ENCODE measurements at places on chromosomes 1 and 21.

DNA sequence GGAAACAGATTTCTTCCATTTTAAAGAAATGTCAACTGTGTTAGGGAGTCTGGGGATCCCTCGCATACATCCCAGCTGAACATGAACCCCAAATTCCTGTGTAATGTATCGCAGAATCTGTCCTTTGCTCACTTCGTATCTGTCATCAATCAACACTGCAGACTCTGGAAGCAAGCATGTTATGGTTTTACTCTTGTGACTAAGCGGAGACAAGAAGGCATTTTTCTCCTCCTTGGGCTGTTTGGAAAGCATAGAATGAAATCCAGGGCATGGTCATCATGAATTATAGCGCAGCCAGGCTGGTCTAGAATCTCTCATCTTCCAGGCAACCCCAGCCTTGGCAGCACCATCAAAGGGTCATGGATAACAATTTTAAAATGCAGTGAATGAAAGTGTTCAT, 290.2 kb downstream of the KIF26B start:
- no peak for DNase-seq

GRCh38 chr21:42763581-42764442, 110.4 kb downstream of the PDE9A start:
- DNase-seq, result no peak

GRCh38 chr1:85611856-85612255, 31.3 kb downstream of the CCN1 start:
- DNase-seq, result no peak

- DNase-seq, result no peak
Measured at GRCh38 chr1:176522310-176522845, 59.4 kb downstream of the PAPPA2 start.

DNA sequence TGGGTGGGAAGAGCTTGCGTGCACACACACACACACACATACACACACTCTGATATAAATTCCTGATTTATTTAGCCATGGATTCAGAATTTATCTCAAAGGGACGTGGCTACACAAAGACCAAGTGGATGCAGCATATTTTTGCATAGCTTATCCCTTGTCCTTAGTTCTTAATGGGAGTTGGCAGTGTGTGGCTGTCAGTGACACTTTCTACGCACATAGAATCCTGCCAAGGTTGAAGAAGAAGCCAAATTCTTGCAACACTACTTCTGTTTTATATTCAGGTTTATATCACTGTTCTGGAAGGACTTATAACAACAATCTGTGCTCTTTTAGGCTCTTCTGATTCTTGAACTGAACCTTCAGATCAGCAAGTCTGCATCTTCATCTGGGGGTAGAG, 292.7 kb downstream of the CAMTA1 start:
- no peak for DNase-seq

- no peak for DNase-seq
Measured at GRCh38 chr1:226948051-226948450, 8.0 kb downstream of the COQ8A start.

GRCh38 chr1:228218513-228219244, 10.8 kb downstream of the OBSCN start:
- DNase-seq, result no peak

GRCh38 chr1:24027838-24028468, 47.8 kb upstream of the SRSF10 start:
- peak; percentile 27 for DNase-seq

GRCh38 chr1:6889875-6890480, 104.7 kb downstream of the CAMTA1 start:
- DNase-seq, result peak; percentile 22

DNA sequence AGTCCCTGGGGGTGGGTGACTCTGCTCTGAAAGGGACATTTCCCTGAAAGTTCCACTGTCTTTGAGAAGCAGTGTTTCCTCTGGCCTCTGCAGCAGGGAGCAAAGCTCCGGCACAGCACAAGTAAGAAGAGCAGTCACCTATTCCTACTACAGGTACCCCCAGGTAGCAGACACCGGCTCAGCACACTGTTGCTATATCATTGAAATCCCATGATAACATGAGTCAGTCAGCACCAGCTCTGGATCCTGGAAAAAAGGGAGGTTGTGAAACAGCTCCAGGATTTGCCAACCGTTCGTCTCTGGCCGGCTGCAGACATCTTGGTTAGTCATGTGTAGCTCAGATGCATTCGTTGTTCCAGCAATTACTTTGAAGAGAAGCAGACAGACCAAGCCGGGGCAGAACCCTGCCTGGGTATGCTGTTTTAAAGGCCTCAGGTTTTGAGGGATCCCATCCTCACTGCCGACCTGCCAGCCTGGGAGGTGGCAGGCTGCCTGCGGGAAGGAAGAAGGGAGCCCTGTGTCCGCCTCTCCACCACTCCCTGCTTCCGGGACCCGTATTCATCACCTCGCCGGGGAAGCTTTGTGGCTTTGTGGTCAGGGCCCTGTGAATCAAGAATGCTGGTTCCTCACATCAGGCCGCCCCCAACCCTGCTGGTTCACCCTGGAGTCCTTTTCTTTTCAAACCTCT, 139.2 kb downstream of the CLIC6 start:
- DNase-seq, result no peak

DNA sequence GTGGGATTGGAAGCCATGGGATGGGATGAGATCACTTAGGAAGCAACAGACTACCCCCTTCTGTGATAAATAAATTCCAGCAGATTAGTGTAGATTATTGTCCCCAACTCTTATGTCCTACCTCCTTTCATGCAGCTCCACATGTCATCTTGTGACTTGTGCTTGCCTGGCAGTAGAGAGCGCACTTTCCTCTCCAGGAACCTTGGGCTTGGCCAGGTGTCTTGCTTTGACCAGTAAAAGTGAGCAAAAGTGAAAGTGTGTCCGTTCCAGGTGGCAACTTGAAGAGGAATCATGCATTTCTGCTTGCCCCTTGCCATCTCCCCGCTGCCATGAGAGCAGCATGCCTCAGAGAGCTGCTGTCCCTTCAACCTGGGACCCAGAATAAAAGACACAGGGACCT, 122.9 kb upstream of the ERG start:
- no peak for DNase-seq

DNA sequence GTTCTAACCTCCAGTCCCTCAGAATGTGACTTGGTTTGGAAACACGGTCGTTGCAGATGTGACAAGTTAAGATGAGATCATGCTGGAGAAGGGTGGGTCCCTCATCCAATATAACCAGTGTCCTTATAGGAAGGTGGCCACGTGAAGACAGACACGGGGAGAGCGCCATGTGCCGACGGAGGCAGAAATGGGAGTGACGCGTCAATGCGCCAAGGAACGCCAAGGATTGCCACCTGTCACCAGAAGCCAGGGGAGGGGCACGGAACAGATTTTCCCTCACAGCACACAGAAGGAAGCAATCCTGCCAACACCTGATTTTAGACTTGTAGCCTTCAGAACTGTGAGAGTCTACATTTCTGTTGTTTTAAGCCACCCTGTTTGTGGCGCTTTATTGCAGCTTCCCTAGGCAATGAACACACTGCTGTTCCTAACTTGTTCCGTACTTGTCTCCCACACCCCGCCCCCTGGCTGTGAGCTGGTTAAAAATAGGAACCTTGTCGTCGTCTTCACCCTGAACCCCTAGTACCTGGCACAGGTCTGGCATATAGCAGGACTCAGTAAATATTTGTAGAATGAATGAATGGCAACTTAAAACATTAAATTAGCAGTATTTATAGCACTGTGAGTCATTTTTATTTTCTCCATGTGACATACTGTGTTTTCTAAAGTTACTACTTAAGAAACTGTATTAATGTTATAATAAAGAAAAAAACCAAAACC, 14.2 kb downstream of the RIMS3 start:
- no peak for DNase-seq

DNA sequence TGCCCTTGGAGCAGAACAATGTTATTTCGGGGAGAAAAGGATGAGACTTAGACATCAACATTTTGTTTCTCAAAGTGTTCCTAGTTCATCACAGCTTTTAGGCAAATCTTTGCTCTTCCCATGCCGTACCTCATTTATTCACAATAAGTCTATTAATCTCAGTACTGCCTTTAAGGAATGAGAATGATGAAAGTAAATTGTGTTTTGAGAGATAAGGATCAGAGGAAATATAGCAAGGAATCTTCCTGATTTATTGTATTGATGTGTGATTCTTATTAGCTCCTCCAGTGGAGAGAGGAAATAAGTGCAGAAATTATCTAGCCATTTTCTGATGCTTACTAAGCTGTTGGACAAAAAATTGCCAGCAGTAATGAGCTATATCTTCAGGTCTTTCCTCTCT, 2.0 kb downstream of the POLR3C start:
- no peak for DNase-seq

GRCh38 chr21:35578831-35579471, 481.4 kb downstream of the SETD4 start:
- DNase-seq, result no peak

- no peak for DNase-seq
Measured at GRCh38 chr1:85427331-85427730, 37.6 kb downstream of the DDAH1 start.

DNA sequence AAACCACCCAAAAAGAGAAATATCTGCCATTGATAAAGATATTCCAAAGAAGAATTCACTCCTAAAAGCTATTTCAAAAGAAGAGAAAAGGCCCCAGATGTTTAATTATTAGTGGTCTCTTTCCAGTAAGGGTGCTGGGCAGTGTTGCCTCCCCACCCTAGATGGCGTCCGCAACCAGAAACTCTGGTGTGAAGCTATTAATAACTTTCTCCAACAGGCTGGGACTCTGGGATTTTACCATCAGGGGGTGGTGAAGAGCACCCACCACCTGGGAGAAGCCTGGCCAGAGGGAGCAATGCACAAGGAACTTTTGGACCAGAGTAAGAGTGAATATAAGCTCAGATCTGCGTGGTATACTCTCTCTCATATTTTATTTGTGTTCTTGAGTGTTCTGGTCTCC, 115.4 kb upstream of the TIAM1 start:
- no peak for DNase-seq

DNA sequence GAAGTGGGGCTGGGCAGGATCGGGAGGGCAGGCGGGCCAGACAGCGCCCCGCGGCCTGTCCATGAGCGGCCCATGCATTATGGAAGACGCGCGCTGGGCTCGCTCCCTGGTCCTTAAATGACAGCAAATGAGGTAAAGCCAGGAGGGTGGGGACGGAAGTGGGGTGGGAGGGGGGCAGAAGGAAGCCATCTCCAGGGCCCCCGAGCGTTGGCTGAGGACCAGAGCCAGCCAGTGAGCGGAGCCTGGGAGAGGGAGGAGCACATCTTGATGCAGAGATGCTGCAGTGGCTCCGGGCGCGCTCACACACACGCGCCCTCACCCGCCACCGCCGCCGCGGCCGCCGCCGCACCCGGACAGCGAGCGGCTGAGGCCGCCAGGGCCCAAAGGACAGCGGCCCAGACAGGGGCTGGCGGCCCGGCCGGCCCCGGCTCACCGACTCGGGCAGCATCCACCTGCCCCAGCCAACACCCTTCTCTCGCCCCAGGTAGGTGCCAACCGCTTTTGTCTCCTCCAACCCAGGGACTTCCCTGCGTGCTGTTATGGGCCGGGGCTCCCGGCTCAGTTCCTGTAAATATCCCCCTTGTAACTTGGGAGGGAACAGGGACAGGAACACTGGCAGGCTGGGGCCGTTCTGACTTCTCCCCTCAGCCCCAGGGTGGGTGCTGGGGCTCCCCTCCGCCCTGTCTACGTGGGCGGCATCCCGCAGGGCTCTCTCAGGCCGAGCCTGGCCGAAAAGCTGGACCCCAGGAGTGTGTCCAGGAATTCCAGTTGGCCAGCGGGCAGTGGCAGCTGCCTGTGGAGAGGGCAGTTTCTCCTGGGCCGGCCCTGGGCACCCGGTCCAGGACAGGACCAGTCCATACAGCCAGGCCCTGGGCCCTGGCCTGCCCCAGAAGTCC, at the start of gene CNTN2:
Gene CNTN2, plus strand, starts transcription at position 302 of the 896 bp plus-strand sequence. CDS start 9,974 bp downstream, outside the sequence.
- DNase-seq, result peak; percentile 80

- no peak for DNase-seq
Measured at GRCh38 chr1:213166852-213167251, 115.8 kb downstream of the RPS6KC1 start.

DNA sequence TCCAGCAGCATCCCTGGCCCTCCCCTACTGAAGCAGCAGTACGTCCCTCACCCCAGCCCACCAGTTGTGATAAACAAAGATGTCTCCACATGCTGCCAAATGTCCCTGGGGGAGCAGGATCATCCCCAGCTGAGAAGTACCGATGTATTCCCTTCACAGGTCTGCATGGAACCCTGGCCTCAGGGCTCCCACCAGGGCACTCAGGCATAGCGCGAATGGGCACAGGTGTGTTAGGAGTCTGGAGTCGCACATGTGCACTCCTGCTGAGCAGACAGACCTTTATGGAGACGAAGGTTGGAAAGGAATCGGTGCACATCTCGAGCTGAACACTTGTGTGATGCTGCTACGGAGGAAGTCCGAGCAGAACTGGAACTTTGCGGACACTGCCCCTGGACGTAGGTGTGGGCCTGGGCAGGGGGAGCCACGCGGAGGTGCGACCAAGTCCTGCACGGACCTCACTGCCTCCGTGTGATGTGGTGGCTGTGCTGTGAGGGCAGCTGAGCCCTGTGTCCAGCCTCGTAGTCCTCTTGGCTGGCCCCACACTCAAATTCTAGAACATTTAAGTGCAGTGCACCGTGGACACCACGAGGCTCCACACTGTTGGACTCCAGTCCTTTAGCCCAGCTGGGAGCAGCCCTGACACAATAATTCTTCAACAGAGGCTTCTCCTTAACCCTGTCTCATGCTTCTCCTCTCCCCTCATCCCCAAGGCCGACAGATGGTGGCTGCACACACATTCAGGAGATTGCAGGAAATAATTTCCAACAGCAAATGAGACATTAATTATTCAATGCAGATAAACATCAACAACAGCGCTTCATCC, 43.4 kb downstream of the RSPH1 start:
- no peak for DNase-seq

GRCh38 chr1:81506699-81507098, 294.0 kb upstream of the ADGRL2 start:
- no peak for DNase-seq

DNA sequence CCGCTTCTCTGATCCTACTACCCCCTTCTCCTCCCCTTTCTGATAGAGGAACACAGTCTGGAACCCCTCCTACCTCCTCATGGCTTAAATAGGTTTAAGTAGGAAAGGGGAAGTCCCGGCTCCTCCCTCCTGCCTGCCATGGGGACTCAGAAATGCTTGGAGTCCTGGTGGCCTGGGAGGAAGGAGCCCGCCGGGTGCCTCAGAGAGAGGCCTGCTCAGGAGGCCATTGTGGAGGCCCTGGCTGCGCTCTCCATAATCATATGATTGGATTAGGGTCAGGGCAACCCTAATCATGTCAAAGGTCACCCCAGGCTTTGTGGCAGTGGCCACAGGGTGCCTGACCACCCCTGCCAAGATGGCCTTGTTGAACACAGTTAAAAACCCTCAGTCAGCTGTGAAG, 29.0 kb downstream of the WNT3A start:
- DNase-seq, result no peak

GRCh38 chr1:186904361-186904760, 75.6 kb downstream of the PLA2G4A start:
- DNase-seq, result no peak

DNA sequence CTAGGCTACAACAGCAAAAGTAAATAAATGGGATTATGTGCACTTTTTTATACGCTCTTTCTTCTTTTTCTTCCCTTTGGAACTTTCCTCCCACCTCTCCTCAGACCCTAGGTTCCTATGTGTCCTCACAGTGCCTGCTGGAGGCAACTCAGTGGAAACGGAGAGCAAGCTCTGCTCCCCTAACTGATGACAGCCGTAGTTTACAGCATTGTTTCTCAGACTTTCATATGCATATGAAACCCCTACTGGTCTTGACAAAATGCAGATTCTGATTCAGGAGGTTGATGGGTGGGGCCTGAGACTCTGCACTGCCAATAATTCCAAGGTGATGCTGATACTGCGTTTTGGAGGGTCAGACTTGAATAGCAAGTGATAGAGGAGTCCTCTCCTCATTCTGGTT, 34.3 kb upstream of the HMCN1 start:
- DNase-seq, result no peak

- no peak for DNase-seq
Measured at GRCh38 chr1:47727051-47727696, 270.0 kb downstream of the TRABD2B start.

- DNase-seq, result no peak
Measured at GRCh38 chr1:110585481-110585880, 20.7 kb downstream of the KCNA2 start.
